ENCODE measurements at places on chromosomes 3 and 15. TPM values are rescaled to one million over a fixed set of nuclear protein-coding genes. Genes with fewer than 3 reads are reported as not detected.

The FBXO40 gene
- not detected for total RNA-seq

The NXPE3 gene
- 29.5 TPM for total RNA-seq

GRCh38 chr15:53869044-53869805 lies 109.0 kb upstream of the UNC13C start:
- DNase-seq: no peak

GRCh38 chr3:43792904-43793303 lies 102.2 kb downstream of the ABHD5 start:
- no peak for DNase-seq

- DNase-seq: no peak
Observed at GRCh38 chr3:122427857-122428471, 12.1 kb upstream of the WDR5B start.

DNA sequence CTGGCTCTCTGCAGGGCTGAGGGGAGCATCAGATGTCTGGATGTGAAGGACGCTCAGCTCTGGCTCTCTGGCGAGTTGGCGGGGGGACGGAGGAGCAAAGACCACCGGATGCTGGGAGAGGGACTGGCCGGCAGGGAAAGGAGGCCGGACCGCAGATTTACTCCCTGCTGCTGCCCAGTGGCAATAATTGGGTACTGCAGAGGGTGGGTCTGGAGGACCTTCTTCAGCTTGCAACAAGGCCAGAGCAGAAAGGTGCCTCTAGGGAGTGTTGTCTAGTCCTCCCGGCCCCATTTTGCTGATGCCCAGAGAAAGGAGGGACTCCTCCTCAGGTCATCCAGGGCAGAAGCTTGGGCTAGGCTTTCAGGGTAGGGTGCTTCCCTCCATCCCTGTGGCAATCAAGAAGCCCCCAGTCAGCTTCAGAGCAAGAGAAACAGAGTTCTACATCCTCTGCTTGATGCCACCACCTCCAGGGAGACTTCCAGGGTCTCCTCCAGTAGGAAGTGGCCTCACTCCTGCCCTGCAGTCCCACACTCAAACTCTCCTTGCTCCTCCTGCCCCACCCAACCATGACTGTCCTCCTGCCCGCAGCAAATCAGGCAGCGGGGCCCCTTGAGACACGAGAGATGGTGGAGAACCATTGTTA lies 20.3 kb upstream of the CSPG4 start:
- DNase-seq: peak; percentile 54
